Activated CD4-positive, alpha-beta T cell treated with anti-CD3 and anti-CD28 coated beads, Interleukin-2, amount 50 U/mL, for 16 hours (primary cell): ENCODE measurements at places on chromosomes 6 and 20.

DNA sequence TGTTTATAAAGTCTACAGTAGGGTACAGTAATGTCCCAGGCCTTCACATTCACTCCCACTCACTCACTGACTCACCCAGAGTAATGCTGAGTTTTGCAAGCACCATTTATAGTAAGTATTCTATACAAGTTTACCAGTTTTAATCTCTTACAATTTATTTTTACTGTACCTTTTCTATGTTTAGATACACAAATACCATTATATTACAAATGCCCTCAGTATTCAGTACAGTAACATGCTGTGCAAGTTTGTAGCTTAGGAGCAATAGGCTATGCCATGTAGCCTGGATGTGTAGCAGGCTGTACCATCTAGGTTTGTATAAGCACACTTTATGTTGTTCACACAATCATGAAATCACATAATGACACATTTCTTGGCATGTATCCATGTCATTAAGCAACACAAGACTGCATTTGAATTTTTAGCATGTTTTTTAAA is 673.6 kb downstream of the CD109 start:
- no peak for DNase-seq

- DNase-seq, result no peak
Observed at GRCh38 chr6:134721060-134721405, 228.9 kb downstream of the ALDH8A1 start.

- DNase-seq, result no peak
Observed at GRCh38 chr6:139655783-139656705, 281.6 kb upstream of the CITED2 start.

GRCh38 chr20:38402089-38402488 is 33.0 kb downstream of the SNHG17 start:
- no peak for DNase-seq

- DNase-seq, result peak; percentile 91
Observed at GRCh38 chr6:26183581-26184366, 96.5 kb downstream of the HFE start.
